ENCODE measurements at places on chromosomes 4 and X.

- no peak for DNase-seq
Observed at GRCh38 chrX:45068569-45068968, 132.1 kb downstream of the DIPK2B start.

DNA sequence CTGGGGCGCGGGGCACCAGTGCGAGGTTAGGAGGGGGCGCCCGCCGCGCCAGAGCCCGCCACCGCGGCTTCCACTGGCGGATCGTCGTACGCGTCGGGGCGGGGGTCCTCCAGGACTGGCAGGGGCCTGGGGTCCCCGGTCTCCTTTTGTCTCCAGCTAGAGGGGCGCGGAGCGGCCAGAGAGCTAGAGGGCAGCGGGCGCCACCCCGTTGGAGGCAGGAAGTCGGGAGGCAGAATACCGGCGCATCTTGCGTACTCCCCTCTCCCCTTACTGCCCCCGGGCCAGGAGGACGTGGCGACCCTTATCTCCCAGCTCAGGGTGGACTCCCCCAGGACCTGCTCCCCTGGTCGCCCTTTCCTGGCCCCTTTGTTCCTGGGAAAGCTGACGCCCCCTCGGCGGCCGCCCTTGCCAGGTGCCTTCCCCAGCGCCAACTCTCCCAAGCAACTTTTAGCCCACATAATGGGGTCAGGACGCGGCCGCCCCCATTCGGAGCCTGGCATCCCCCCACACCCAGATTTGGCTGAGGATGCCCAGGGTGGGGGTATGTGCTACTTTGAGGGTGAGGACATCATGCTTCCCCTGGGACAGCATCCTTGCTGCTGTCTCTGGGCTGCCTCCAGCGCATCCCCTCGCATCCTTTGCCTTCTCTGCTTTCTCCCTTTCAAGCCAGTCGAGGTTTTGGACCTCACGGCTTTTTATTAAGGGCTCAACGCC is 933 bp downstream of the CNKSR2 start:
- no peak for DNase-seq

GRCh38 chr4:83830138-83830888 is 294.4 kb downstream of the GPAT3 start:
- no peak for DNase-seq

GRCh38 chr4:97144199-97144598 is 999.1 kb downstream of the STPG2 start:
- DNase-seq = no peak

DNA sequence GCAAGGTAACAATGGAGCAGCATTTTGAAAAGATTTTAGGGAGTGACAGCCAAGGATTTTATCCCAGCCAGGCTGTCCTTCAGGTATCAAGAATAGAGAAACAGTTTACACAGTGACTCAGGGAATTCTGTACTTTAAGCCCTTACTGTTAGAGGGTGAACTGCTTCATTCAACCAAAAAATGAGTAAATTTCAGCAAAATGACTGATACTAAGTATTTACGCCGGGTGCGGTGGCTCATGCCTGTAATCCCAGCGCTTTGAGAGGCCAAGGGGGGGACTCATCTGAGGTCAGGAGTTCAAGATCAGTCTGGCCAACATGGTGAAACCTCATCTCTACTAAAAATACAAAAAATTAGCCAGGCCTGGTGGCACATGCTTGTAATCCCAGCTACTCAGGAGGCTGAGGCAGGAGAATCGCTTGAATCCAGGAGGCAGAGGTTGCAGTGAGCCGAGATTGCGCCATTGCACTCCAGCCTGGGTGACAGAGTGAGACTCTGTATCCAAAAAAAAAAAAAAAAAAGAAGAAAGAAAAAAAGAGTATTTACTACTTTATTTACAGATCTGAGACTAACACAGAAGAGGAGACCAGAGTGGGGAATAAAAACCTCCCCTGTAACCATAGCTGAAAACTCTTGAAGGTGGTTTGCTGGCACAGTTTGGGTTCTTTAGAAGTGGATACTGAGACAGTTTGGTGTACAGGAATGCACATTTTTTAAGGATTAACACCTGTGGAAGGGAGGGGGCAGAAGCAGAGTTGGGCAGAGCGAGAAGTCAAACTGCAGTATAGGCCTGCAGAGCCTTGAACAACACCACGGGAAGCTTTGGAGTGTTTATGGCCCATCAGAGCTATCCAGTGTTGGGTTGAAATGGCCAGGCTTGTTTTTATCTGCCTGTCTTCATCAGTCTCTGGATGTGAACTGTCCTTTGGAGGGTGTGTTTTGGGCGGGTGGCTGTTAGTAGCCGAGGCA is 40.5 kb downstream of the TMEM131L start:
- DNase-seq = no peak

DNA sequence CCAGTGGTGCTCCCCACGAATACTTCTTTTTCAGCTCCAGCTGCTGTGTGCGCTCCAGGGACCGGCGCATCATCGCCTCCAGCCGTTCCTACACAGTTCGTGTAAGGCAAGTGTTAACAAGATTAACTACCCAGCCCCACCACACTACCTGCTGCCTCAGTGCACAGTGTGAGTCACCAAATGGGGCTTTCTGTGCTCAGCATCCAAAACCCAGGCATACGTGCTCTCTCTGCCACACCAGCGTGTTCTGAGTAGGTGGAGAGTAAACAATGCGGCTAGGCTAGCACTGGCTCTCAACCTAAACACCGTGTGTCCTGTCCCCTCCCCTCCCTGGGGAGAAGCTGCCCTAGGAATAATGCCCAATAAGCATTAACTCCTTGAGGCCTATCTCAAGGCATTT is 60.0 kb downstream of the MAP7D2 start:
- no peak for DNase-seq

- DNase-seq = no peak
Observed at GRCh38 chrX:2521927-2522386, 21.2 kb upstream of the DHRSX start.

- DNase-seq = no peak
Observed at GRCh38 chr4:152089584-152089983, 328.8 kb upstream of the GATB start.

Data from muscle of back (tissue), 13 donors.